ENCODE measurements at places on chromosomes 6 and 20.

DNA sequence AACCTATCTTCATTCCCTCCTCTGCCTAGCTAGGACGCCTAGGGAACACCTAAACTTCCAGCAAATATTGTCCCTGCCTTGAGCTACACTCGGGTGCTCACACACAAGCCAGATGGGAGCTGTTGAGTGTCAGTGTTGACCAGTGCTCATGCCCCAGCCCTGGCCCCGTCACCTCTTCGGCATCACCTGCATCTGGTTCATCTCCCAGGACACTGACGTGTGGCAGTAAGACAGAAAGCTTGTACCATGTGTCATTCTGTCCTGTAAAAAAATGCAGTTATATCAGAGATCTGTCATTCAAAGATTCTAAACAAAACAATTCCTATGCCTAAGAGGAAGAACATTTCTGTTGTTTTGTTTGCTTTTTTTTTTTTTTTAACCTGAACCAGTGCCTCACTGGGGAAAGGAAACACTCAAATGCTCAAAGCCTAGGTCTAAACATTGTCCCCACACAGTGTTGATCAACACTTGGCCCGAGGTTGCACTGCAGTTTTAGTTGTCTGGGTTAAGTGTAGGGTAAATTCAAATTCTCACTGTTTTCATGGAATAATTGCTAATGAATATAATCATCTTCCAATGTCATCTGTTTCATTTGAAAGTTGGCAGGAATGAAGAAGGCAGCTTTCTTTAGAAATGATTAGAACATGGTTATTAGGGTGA, 102.7 kb upstream of the SASH1 start:
- DNase-seq: no peak

DNA sequence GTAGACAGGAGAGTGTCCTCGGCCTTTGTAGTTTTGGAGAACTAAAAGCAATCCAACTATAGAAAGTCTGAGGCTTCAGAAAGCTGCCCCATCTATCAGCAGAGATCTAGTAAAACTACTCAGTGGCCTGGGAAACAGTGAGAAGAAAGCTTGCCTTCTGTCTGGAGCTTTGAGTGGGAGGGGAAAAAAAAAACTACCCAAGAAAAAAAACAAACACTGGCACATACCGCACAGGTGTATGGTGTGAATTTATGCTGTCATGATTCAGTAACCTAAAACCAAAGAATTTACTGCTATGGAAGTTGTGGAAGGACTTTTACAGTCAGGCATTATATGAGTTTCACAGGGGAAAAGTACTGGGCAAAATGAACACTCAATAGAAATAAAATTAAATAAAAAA, 280.5 kb downstream of the ADGRB3 start:
- DNase-seq: no peak

DNA sequence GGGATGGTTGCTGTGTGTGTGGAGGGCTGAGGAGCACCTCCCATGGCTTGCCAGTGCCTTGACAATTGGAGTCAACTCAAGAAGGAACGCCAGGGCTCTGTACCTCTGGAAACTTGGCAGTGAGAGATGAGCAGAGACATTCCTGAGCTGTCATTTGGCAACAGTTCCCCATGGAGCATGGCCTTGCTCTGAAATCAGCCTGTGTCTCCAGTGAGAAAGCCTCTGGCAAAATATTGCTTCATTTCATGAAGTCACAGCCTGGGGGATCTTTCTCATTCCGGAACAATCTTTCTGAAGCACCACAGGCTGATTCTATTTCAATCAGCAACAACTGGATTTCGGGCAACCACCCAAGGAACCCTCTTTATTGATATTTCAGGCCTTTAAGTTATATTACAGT, 52.2 kb upstream of the FNDC1 start:
- DNase-seq: no peak

- DNase-seq: no peak
These were observed 31.3 kb upstream of the AFDN start for GRCh38 chr6:167795321-167795811.

- no peak for DNase-seq
These were observed 131.7 kb downstream of the LRRC1 start for GRCh38 chr6:53926505-53926904.

- DNase-seq: no peak
These were observed 64.9 kb downstream of the TNFAIP3 start for GRCh38 chr6:137931849-137932465.

DNA sequence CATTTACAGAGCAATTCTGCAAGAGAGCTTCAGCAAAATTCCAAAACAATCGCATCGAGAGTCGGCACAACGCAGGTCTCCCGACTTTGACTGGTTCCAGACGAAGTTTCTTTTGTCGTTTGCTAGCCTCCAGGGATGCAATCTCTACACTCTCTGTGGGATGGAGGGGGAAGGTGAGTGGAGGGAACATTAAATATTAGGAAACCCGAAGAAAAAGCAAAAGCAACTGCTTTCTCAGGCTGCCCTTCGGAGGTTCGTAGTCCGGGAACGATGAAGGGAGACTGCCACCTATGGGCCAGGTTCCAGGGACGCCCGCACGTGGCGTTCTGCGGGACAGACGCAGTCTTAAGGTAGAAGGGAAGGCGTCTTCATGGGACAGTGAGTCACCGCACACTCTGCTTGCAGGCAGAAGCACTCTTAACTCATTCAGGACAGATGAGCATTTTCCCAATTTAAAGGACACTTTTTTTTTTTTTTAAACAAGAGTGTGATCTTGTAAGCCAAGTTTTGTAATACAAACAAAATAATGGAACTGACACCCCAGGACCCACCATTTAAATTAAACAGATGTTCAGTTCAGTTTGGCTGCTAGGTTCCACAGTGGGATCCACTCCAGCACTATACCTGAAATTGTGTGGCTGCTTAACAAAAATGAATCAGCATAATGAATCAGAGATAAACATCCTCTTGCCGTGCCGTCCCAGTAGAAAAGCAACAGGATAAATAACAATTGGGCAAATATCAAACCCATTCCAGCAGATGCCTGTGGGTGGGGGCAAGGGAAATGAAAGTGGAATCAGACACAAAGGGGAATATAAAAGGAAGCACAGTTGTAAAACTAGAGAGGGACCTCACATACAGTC, 65.8 kb upstream of the ARMC2 start:
- peak; percentile 36 for DNase-seq

- no peak for DNase-seq
These were observed 24.0 kb downstream of the AAR2 start for GRCh38 chr20:36260316-36260715.

- DNase-seq: no peak
These were observed at the start of gene HDGFL1 for GRCh38 chr6:22569281-22570184. TSS of gene HDGFL1 (plus strand) at chr6:22569566. CDS start at chr6:22569576, 10 bp downstream.

- no peak for DNase-seq
These were observed 36.2 kb downstream of the SUN5 start for GRCh38 chr20:32967961-32968457.

GRCh38 chr6:138588805-138589434, 89.6 kb upstream of the NHSL1 start:
- peak; percentile 45 for DNase-seq

- DNase-seq: no peak
These were observed 1.1 kb upstream of the BEND3 start for GRCh38 chr6:107116328-107116892.

- no peak for DNase-seq
These were observed 13.1 kb upstream of the LIN28B start for GRCh38 chr6:104943781-104944180.

DNA sequence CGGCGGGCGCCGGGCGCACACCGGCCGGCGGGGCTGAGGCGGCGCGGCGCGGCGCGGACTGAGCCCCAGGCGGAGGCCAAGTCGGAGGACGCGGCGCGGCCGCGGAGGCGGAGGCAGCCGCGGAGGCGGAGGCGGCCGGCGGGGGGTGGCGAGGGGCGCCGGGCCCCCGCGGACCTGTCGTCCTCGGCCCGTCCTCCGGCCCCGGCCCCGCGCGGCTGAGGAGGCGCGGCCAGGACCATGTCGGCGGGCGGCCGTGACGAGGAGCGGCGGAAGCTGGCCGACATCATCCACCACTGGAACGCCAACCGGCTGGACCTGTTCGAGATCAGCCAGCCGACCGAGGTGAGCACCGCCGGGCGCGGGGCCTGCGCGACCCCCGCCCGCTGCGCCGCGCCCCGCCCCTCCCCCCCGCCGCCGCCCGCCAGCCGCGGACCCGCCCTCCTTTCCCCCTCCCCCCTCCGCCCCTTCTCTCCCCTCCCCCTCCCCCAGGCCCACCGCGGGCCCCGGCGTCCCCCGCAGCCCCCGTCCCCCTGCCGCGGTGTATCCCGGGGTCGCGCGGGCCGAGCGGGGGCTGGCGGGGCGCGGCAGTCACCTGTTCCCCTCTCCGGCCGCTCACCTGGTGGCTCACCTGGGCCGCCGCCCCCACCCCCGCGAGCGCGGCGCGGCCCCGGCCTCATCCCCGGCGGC, at the start of gene AFDN:
Gene AFDN (plus strand): TSS at position 16 of the 687 bp plus-strand sequence. CDS start 222 bp downstream, at position 238.
- no peak for DNase-seq
